Stimulated activated CD4-positive, alpha-beta T cell treated with anti-CD3 and anti-CD28 coated beads, Interleukin-15, amount 100 ng/mL, for 24 hours (primary cell): ENCODE measurements at places on chromosomes 4 and X.

DNA sequence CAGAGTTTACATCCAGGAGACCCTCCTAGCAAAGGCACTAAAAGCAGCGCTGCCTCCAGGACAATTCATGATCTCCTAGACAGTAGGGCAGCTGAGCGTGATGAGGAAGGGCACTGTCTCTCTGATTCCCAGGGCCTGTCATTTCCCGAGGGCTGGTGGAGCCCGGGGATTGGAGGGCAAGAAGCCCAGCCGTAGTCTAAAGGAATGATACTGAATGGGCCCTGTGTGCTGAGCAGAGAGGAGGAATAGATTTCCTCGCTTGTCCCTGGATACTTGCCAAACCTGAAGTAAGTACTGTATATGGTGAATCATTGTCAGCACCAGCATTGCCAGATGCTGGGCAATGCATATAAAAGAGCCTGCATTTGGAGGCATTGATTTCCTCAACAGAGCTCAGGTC is 88.0 kb upstream of the SLITRK2 start:
- DNase-seq: no peak

- no peak for DNase-seq
These were observed 4.2 kb downstream of the PGM2 start for GRCh38 chr4:37830640-37831039.

- no peak for DNase-seq
These were observed 50.1 kb downstream of the CRLF2 start for GRCh38 chrX:1162119-1162916.

- DNase-seq: no peak
These were observed 48.9 kb downstream of the MND1 start for GRCh38 chr4:153393397-153393796.

- no peak for DNase-seq
These were observed 581 bp upstream of the FAM114A1 start for GRCh38 chr4:38866973-38867477.

- DNase-seq: no peak
These were observed 334.6 kb downstream of the PCDH10 start for GRCh38 chr4:133483600-133484246.

- DNase-seq: no peak
These were observed 117.5 kb downstream of the DNAAF6 start for GRCh38 chrX:107323786-107324492.

DNA sequence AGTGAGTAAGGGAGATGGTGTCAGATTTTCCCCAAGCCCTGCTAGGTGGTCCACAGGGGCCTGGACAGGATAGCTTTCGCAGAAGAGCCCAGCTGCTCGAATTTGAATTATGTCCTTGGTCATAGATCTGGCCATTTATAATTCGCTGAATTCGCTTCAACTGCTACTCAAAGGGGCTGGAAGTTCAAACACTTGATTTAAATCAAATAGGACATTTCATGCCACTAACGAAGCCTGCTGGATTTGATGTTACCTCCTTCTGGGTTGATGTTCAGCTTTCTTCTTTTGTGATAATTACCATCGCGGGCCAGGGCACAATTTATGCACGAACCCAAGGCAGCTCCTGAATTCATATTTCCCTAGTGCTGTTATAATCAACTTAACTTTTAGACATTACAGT is 67.0 kb downstream of the CLCN4 start:
- DNase-seq: no peak

- no peak for DNase-seq
These were observed 225.5 kb downstream of the PALLD start for GRCh38 chr4:168722391-168722790.

DNA sequence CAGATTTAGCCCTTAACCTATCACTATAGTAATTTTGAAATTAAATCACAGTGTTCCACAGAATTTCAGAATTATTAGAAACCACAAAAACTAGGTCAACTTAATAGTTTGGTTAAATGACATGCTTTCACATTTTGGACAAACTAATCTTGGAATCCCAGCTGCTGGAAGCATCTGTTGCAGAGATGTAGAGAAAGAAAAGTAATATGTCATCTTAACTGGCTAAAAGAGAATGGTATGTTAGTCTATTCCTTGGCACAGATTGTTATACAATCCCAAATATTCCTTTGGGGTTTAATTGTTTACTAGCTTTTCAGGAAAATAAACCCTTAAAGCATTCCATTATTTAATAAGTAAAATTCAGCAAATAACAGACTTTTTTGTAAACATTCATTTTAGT is 519.9 kb downstream of the IL15 start:
- no peak for DNase-seq

GRCh38 chr4:188934320-188934962 is 795.2 kb downstream of the TRIML1 start:
- DNase-seq: no peak

GRCh38 chrX:74514384-74514783 is 93.1 kb downstream of the SLC16A2 start:
- no peak for DNase-seq

DNA sequence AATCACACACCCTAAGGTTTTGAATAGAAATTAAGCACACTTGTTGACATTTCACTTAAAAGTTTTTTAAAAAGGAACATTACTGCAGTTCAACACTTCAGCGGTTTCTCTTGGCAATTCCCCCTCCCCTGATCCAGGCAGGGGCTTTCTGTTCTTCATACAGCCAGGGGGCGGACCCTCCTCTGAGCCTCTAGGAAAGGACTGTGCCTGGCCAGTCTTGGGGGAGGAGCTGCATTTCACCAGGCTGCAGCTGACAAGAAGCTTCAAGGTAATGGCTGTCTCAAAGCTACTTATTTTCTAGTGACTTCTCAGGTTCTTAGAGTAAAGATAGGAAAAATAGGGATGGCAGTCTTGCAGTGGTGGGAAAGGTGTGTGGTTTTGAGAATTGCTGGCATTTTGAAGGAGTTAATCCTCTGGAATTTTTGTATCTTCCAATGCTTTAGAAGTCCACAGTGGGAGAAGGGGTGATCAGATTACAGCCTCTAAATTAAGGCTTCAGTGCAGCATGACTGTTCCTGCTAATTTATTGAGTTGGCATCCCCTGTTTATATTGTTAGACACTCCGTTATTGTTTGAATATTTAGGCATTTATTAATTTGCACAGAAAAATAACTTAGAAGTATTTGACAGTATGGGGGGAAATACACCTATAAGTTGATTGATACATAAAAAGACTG is 33.5 kb downstream of the PWWP3B start:
- no peak for DNase-seq

GRCh38 chrX:154457491-154458115 is 478 bp upstream of the PLXNA3 start:
- peak; percentile 56 for DNase-seq

GRCh38 chr4:189083769-189084168 is 856.9 kb upstream of the FRG1 start:
- no peak for DNase-seq

DNA sequence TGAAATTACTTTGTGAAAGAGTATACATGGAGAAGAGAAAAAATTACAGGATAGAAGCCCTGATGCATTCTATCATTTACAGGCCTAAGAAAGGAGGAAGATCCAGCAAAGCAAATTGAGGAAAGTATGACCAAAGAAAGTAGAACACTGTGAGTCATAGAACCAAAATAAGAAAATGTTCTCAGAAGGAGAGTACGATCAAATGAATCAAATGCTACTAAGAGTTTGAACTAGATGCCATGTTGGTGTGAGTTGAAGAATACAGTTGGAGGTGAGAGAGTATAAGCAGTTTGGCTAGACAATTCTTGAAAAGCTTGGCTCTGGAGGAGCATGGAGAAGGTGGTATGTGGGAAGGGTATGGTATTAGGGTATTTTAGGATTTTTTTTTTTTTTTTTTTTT is 161.8 kb downstream of the RPA4 start:
- no peak for DNase-seq

- no peak for DNase-seq
These were observed 34.4 kb upstream of the ACSL1 start for GRCh38 chr4:184860018-184860779.

DNA sequence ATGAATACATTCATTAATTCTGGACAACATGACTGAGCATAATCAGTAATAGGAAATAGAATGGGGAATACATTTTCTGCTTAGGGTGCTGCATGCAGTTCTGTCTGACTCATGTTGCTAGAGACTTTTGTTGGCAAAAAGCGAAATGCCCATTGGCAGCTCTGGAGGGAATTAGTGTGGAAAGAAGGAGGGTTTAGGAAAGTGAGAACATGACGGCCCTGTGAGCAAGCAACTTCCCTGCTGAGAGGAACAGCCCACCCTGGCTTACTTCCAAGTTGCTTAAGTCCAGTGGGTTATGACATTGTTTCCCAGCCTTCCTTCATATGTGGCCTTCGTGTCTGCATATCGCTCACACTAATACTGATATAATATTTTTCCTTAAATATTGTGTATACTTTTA is 13.8 kb downstream of the MAD2L1 start:
- no peak for DNase-seq

GRCh38 chr4:8050555-8051206 is 107.9 kb downstream of the ABLIM2 start:
- DNase-seq: no peak
